Hematopoietic multipotent progenitor cell treated with erythropoietin and hydrocortisone succinate and interleukin-3 and kit ligand, for 6 days (in vitro differentiated cells): ENCODE measurements at places on chromosomes 3 and 15.
A peak's percentile ranks its signal among the peaks of the same experiment; 100 is the strongest.

DNA sequence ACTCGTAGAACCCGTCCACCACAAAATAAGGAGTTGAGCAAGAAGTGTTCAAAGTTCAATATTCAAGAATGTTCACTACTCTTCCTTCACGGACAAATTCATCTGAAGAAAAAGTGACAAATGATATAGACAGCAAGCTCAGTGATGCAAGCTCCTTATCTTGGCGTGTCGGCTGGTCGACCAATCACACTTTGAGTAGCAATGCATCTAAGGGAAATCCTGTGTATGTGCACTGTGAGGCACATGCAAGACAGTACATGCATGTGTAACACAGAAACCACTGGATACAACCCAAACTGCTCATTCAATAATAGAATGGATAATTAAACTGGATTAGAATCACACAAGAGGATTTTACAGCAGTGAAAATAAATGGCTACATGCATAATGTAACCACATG, 64.4 kb upstream of the CSPG5 start:
- no peak for DNase-seq

DNA sequence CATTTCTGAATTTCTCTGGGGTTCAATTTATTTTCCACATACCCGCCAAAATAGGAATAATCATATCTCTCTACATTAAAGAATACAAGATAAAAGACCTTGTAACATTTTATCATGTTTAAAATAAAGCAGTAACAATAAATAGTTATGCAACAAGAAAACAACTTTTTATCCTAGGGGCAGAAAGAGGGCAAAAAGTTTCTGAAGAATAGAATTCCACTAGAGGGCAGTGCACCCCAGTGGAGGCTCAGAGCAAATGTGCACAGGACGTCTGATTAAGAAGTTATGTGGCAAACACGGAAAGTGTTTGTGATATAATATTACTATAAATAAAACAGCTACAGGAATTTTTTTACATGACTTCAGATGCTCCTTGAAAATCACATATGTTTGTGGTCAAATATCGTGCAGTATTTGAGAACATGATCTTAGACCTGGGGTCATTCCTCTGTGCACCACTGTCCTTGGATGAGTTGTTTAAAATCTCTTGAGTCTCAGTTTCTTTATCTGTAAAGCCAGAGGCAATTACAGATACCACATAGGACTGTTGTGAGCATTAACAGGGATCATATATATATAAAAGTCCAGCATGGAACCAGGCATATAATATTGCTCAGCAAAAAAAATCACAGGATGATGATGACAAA, 13.2 kb upstream of the PIK3R4 start:
- DNase-seq = peak; percentile 94

DNA sequence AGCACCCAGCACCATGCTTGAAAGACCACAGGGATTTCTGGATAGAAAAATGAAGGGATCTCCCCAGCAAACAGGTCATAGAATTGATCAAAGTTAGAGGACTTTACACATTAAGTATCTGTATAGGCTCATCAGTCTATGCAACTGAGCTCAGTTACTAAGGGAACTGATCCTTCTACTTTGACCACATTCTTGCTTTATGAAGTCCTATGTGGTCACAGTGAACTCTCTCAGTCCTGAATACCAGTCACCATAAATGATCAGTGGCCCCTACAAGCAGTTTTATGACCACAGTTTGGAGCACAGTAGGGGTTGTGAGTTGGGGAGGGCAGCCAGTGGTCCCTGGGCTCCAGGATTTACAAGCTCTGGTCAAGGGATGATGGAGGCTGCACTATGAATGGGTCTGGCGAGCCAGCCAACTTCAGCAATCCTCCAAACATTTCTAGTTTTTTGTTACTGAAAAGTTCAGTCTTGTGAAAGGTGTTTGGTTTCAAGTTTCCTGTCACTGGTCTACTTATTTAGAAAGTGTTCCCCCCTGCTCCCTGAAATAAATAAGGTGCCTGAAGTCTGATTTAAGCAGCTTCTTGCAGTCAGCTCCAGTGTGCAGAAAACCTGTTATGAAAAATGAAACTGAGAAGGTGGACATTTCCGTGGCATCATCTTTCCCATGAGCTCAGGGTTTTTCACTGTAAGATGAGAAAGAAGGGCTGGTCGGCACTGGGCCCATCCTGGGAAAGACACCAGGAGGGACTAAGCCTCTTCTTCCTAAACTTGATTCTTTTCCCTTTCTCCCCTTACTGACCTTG, 75.5 kb downstream of the DAPK2 start:
- no peak for DNase-seq

GRCh38 chr3:194205675-194206133, 69.8 kb downstream of the HES1 start:
- DNase-seq = peak; percentile 89

GRCh38 chr15:72231833-72232478, 966 bp upstream of the PKM start:
- peak; percentile 93 for DNase-seq

DNA sequence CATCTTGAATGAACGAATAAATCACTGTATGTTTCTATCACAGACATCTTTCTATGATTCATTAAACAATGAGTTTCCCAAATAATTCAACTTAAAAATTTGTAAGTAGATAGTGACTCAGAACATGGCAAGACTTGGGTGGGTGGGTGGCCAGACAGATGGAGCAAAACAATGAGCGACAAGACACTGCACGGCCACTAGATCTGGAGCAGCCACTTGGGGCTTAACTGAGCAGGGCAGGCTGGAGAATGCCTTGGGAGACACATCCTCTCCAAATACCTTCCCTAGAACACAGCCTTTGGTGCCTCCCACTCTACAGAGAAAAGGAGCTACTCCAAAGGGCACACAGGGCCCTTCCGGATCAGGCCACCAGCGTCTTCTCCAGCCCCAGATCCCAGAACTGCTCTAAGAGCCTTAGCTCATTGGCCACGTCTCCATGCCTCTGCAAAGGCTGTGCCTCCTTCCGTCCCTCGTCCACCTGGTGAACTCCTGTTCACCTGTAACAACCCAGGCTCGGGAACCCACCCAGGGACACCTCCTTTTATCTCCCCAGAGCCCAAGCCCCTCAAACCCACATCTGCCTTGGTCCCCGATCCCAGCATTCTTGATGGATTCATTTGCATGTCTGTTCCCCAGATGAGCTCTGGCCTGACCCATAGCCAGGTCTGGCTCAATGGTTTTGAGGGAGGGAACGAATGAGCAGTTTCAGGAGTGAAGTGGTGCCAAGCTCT, 134.9 kb upstream of the IQSEC1 start:
- DNase-seq = no peak

GRCh38 chr3:58032186-58032585, 24.0 kb downstream of the FLNB start:
- no peak for DNase-seq

- peak; percentile 83 for DNase-seq
Measured at GRCh38 chr15:40150163-40150925, 10.5 kb upstream of the BUB1B start.

- peak; percentile 85 for DNase-seq
Measured at GRCh38 chr3:152243721-152244516, 24.8 kb upstream of the MBNL1 start.

DNA sequence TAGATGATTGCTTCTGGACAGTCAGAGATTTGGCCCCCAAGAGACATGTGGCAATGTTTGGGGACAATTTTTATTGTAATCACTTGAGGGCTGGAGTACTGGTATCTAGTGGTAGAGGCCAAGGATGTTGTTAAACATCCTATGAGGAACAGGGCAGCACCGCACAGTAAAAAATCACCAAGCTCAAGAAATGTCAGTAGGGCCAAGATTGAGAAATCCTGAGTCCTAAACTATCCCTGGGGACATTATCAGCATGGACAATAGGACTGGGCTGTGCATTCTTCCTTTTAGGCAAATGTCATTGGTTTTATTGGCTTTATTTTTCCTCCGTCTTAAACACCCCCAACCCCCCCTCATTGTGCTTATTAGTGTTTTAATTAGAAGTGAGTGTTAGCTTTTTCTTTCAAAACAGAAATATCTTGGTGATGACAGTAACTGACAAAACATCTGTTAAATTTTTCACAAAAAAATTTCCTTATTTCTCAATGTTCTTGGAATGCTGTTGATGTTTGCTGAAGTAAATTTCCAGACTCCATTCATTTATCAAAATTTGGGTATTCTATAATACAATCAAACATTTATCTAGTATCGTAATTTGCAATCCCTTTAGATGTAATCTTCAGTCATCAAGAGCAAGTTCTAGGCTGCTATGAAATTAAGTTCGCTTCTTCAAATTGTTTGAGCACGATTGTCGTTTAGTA, 944.4 kb downstream of the VGLL3 start:
- DNase-seq = no peak
